ENCODE measurements at places on chromosomes 4 and X.

DNA sequence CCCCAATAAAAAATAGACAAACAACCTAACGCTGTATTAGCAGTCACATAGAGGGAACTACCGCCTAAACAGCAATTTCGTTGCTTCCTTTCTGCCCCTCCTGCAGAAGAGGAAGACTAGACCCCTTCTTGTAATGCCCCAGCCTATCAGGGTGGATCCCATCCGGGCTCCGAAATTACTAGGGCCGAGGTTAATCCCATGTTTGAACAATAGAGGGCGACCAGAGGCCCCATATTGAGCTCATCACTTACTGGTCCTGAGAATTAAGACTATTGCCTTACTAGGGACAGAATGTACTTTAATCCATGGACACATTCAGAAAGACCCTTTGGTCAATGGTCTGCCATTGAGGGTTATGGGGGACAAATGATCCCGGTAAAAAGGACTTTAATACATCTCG lies 11.8 kb upstream of the ZNF630 start:
- peak; percentile 60 for DNase-seq

DNA sequence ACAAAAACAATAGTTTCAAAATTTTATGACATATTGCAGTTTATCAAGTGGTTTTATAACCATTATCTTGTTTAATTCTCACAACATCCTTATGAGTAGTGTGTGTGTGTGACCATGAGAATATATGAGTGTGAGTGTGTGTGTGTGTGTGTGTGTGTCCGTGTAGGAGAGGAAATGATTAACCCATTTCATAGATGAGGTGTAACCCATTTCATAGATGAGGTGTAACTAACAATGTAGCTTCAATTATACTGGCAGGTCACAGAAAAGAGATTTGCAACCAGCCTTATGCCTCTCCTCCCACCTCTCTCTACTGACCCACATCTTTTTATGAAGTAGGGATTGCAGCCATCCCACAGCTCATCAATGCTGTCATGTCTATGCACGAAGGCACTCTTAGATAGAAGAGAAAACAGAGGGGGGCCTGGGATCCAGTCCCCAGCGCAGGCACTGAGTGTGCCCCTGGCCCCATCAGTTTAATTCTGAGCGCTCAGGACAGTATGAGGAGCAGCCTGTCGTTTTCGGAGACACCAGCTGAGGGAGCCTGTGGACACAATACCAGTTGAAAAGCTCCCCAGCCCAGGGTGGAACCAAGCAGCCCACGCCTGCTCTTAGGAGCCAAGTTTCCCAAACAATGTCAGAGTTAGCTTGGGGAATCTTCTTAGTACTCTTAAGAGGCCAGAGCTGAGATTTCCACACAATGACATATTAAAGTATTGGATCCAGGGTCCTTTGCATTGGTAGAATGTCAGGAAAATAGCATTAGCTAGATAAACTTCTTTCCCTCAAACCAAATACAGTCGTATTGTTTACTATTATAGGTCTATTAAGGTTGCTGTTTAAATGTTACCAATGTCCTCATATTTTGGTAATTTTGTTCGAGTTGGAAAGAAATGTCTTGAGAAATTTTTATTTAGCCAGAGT lies 88.6 kb downstream of the PALLD start:
- peak; percentile 84 for DNase-seq

DNA sequence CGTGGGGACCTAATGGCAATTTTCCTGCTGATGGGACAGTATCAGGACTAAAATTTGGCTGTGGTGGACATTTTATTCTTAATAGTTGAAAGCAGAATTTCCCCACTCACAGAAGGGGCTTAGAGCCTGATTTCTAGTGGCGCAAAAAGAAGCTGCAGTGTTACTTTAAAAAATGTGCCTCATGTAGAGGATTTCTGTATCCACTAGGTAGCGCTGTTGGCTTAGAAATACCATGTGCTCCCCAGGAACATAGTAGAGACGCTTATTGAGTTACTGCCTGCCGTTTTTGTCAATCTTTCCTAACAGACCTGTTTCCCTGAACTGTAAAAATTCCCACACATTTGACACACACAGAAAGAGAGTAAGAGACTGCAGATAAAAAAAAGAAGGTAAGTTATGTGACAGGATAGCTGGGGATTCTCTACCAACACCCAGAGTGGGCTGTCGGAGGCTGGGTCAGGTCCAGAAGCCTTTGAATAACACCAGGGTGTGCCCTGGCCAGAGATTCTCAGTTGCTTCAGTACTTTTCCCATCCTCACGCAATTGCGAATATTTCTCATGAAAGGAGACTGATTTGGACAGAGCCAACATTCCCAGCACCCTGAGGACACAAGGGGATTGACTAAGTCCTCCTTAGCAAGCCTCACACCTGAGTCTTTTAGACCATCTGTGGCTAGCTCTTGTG lies 88.4 kb downstream of the ZXDA start:
- peak; percentile 67 for DNase-seq

- no peak for DNase-seq
Observed at GRCh38 chrX:155127465-155127864, 56.2 kb downstream of the BRCC3 start.

- no peak for DNase-seq
Observed at GRCh38 chr4:94623126-94623911, 134.4 kb upstream of the BMPR1B start.
